ENCODE measurements at places on chromosomes 2 and 18. TPM values are rescaled to one million over a fixed set of nuclear protein-coding genes. Genes with fewer than 3 reads are reported as not detected.

DNA sequence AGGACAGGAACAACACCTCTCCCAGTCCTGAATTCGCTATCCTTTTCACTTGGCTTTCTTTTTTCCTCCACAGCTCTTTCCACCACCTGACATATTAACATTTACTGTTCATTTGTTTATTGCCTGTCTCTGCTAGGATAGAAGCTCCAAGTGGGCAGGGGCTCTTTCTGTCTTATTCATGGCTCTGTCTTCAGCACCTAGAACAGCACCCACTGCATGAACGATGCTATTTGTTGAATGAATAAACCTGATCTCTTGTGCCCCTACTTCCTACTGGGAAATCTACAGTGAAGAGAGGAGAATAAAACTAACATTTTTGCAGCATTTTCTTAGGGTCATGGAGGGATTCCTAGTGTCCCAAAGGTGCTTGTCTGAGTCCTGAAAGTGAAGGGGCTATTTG lies 24.4 kb upstream of the GAREM2 start:
- DNase-seq: no peak
- H3K27me3 ChIP-seq: no peaks in the 10 kb centered on the region
- H3K4me1 ChIP-seq: peaks cover 3% of the 10 kb centered on the region

USP40 gene
- total RNA-seq: 29.2 TPM

- no peaks in the 10 kb centered on the region for H3K36me3 ChIP-seq
- no peak for DNase-seq
- H3K4me3 ChIP-seq: no peak overlapping the region
- H3K4me1 ChIP-seq: no peaks in the 10 kb centered on the region
Measured at GRCh38 chr2:54740333-54740732, 16.9 kb downstream of the EML6 start.

GRCh38 chr18:61972389-61973264 lies 79.8 kb upstream of the RNF152 start:
- no peak overlapping the region for H3K27ac ChIP-seq
- H3K36me3 ChIP-seq: no peaks in the 10 kb centered on the region
- H3K27me3 ChIP-seq: no peaks in the 10 kb centered on the region
- no peak for DNase-seq
- no peak overlapping the region for H3K4me3 ChIP-seq

- no peak overlapping the region for H3K27ac ChIP-seq
- H3K4me1 ChIP-seq: no peaks in the 10 kb centered on the region
- no peak for DNase-seq
Measured at GRCh38 chr18:35378574-35378896, 1.4 kb upstream of the ZNF396 start.

DNA sequence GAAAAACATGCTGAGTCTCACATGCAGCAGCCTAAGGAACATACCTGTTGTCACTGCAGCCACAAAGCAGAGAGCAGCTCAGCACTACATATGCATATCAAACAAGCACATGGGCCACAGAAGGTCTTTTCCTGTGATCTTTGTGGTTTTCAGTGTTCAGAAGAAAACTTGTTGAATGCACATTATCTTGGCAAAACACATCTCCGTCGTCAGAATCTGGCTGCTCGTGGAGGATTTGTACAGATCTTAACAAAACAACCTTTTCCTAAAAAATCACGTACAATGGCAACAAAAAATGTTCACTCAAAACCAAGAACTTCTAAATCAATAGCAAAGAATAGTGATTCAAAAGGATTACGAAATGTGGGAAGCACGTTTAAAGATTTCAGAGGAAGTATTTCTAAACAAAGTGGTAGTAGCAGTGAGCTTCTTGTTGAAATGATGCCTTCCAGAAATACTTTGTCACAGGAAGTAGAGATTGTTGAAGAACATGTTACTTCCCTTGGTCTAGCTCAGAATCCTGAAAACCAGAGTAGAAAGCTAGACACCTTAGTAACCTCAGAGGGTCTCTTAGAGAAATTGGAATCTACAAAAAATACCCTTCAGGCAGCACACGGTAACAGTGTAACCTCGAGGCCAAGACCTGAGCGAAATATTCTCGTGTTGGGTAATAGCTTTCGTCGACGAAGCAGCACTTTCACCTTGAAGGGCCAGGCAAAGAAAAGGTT lies 34.1 kb downstream of the ZNF407 start:
- peaks cover 4% of the 10 kb centered on the region for H3K36me3 ChIP-seq
- no peak for DNase-seq
- no peak overlapping the region for H3K4me3 ChIP-seq
- no peak overlapping the region for H3K27ac ChIP-seq
- H3K4me1 ChIP-seq: no peaks in the 10 kb centered on the region

- peak overlapping the region; percentile 88 for H3K27ac ChIP-seq
- no peak overlapping the region for H3K4me3 ChIP-seq
- peak; percentile 60 for DNase-seq
- H3K36me3 ChIP-seq: no peaks in the 10 kb centered on the region
- H3K27me3 ChIP-seq: no peaks in the 10 kb centered on the region
- peaks cover 4% of the 10 kb centered on the region for H3K4me1 ChIP-seq
Measured at GRCh38 chr2:69309351-69310110, 77.5 kb downstream of the GFPT1 start.

PSMA8 gene
- not detected for total RNA-seq

DNA sequence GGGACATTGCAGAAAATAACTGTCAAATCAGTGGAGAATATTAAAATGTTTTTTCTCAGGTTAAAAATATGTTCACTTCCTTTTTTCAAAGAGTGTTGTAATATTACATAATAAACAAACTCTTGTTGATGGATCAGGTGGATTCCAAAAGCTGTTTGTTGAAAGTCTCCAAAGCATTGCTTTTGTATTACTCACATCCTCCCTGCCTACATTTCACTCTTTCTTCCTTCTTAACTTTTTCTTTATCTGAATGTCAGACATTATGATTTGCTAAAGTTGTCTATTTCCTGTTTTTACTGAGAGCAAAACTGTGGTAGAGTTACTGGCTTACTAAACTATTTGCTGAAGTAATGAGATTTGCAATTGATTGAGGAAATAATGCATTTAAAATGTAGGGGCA lies 92.1 kb downstream of the CDH19 start:
- no peak overlapping the region for H3K4me3 ChIP-seq
- DNase-seq: no peak
- H3K27me3 ChIP-seq: no peaks in the 10 kb centered on the region
- H3K36me3 ChIP-seq: no peaks in the 10 kb centered on the region
- H3K27ac ChIP-seq: no peak overlapping the region

GRCh38 chr2:145813481-145813880 lies 1293.6 kb upstream of the ZEB2 start:
- no peak overlapping the region for H3K4me3 ChIP-seq
- DNase-seq: no peak
- no peak overlapping the region for H3K27ac ChIP-seq
- H3K36me3 ChIP-seq: no peaks in the 10 kb centered on the region

CD8B gene
- 3.6 TPM for total RNA-seq

- no peaks in the 10 kb centered on the region for H3K36me3 ChIP-seq
- no peak overlapping the region for H3K4me3 ChIP-seq
- no peak overlapping the region for H3K27ac ChIP-seq
- no peaks in the 10 kb centered on the region for H3K4me1 ChIP-seq
Measured at GRCh38 chr18:12492907-12493306, 85.2 kb downstream of the PRELID3A start.

GRCh38 chr2:148253685-148254084 lies 232.8 kb downstream of the MBD5 start:
- H3K36me3 ChIP-seq: no peaks in the 10 kb centered on the region
- H3K4me3 ChIP-seq: no peak overlapping the region
- H3K4me1 ChIP-seq: no peaks in the 10 kb centered on the region
- no peaks in the 10 kb centered on the region for H3K27me3 ChIP-seq

DNA sequence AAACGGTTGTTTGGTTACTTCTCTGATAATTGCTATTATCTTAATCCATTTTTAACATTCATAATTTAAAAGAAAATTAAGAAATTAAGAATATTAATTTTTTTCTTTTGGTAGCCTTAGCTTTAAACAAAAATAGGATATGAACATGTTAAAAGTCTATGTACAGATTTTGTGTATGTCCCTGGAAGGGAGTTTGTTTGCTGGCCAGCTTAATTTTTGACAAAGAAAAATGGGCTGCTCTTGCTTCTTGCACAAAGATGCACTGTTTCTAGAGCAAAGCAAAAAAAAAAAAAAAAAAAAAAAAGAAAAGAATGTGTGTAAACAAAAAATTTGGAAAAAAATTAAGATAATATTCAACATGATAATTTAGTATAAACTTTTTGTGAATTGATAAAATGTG lies 1.3 kb downstream of the RFTN2 start:
- no peak for DNase-seq
- H3K4me3 ChIP-seq: no peak overlapping the region
- no peaks in the 10 kb centered on the region for H3K4me1 ChIP-seq
- no peaks in the 10 kb centered on the region for H3K36me3 ChIP-seq
- H3K27me3 ChIP-seq: no peaks in the 10 kb centered on the region

GRCh38 chr2:27249891-27250651 lies 12.8 kb downstream of the SLC30A3 start:
- no peak for DNase-seq
- H3K36me3 ChIP-seq: no peaks in the 10 kb centered on the region
- no peaks in the 10 kb centered on the region for H3K4me1 ChIP-seq
- no peak overlapping the region for H3K27ac ChIP-seq

GRCh38 chr2:211161236-211161635 lies 604.8 kb downstream of the CPS1 start:
- no peak overlapping the region for H3K27ac ChIP-seq
- H3K27me3 ChIP-seq: no peaks in the 10 kb centered on the region
- DNase-seq: no peak
- no peak overlapping the region for H3K4me3 ChIP-seq
- no peaks in the 10 kb centered on the region for H3K4me1 ChIP-seq

DTNA gene
- 40.5 TPM for total RNA-seq

- H3K4me1 ChIP-seq: no peaks in the 10 kb centered on the region
- H3K27me3 ChIP-seq: no peaks in the 10 kb centered on the region
- H3K27ac ChIP-seq: no peak overlapping the region
Measured at GRCh38 chr2:171289991-171290390, 129.3 kb upstream of the TLK1 start.

GRCh38 chr2:227856697-227857096 lies 14.7 kb upstream of the DAW1 start:
- H3K4me3 ChIP-seq: no peak overlapping the region
- no peaks in the 10 kb centered on the region for H3K27me3 ChIP-seq
- H3K4me1 ChIP-seq: no peaks in the 10 kb centered on the region
- no peak overlapping the region for H3K27ac ChIP-seq
- H3K36me3 ChIP-seq: no peaks in the 10 kb centered on the region
- DNase-seq: no peak

G6PC2 gene
- total RNA-seq: not detected

DNA sequence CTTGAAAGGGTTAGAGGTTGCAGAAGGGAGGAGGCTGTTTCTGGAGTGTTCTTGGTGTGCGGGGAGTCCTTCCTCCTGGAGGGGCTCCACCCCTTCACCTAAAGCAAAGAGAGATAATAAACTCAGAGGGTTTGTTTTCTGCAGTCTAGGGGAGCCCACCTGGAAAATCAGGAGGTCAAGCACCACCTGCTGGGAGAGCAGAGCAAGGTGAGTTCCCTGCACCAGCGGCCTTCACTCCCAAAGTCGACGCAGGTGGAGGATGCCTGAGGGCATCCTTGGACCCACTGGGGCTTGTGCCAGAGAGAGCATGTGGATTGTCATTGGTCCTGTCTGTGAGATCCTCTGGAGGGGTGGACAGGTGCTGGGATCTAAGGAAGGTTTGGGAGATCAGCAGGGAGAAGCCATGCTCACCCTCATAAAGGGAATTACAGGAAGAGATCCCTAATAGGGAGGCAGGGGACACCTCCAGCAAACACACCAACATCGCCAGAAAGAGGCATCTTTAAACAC lies 116.7 kb downstream of the KCNF1 start:
- no peaks in the 10 kb centered on the region for H3K4me1 ChIP-seq
- no peak overlapping the region for H3K27ac ChIP-seq
- H3K27me3 ChIP-seq: no peaks in the 10 kb centered on the region

- H3K27ac ChIP-seq: no peak overlapping the region
- DNase-seq: no peak
- no peaks in the 10 kb centered on the region for H3K4me1 ChIP-seq
- no peaks in the 10 kb centered on the region for H3K27me3 ChIP-seq
Measured at GRCh38 chr18:24317370-24317769, 80.3 kb downstream of the OSBPL1A start.

DNA sequence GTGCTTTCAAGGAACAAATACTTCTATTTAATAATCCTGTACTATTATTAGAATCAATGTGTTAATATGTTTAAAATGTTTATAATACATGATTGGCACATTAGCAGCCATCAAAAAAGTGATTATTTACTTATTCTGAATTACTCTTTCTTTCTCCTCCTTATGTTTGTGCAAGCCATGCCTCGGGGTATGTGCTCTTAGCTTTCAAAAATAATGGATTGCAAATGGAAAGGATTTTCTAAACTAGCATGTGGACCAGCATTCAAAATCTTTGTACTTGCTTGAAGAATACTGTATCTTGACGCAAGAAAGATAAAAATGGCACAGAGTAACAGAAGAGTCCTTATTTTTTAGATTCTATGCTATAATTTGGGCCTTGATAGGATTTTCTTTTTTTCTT lies 156.5 kb downstream of the CDH7 start:
- no peaks in the 10 kb centered on the region for H3K4me1 ChIP-seq
- no peak overlapping the region for H3K27ac ChIP-seq
- no peaks in the 10 kb centered on the region for H3K36me3 ChIP-seq

- H3K36me3 ChIP-seq: no peaks in the 10 kb centered on the region
- no peaks in the 10 kb centered on the region for H3K27me3 ChIP-seq
- peak overlapping the region; percentile 91 for H3K4me3 ChIP-seq
- peak; percentile 59 for DNase-seq
Measured at GRCh38 chr18:62523631-62524439, 1.0 kb downstream of the ZCCHC2 start.

- DNase-seq: no peak
- H3K27ac ChIP-seq: no peak overlapping the region
- H3K36me3 ChIP-seq: no peaks in the 10 kb centered on the region
- no peaks in the 10 kb centered on the region for H3K27me3 ChIP-seq
- H3K4me3 ChIP-seq: no peak overlapping the region
- H3K4me1 ChIP-seq: no peaks in the 10 kb centered on the region
Measured at GRCh38 chr2:230382108-230382507, 33.9 kb upstream of the SP100 start.

DNA sequence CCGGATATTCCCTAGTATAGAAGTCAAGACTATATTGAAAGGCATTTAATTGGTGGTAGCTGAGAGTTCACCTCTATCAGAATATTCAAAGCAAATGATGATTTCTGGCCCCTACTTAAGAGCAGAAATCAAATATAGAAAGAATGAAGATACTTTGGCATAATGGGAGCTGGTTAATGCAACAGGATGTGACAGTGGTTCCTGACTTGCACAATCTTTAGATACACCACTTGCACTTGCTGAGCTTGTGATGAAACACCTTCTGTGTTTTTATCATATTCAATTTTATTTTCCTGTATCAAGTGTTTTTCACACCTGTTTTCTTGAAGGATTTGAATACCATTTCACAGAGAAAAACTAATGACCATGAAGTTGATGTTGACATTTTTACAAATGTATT lies 124.1 kb upstream of the CDH19 start:
- no peaks in the 10 kb centered on the region for H3K4me1 ChIP-seq
- DNase-seq: no peak
- H3K27me3 ChIP-seq: no peaks in the 10 kb centered on the region

GRCh38 chr2:128469203-128469602 lies 150.5 kb upstream of the HS6ST1 start:
- no peaks in the 10 kb centered on the region for H3K36me3 ChIP-seq
- DNase-seq: no peak
- no peak overlapping the region for H3K4me3 ChIP-seq
- H3K27ac ChIP-seq: no peak overlapping the region
- no peaks in the 10 kb centered on the region for H3K27me3 ChIP-seq

OSR1 gene
- total RNA-seq: 40.0 TPM

DNAJC5G gene
- total RNA-seq: not detected

FHOD3 gene
- total RNA-seq: 13.0 TPM
